GM18507 (cell line): ENCODE measurements at places on chromosomes 16 and 17.

DNA sequence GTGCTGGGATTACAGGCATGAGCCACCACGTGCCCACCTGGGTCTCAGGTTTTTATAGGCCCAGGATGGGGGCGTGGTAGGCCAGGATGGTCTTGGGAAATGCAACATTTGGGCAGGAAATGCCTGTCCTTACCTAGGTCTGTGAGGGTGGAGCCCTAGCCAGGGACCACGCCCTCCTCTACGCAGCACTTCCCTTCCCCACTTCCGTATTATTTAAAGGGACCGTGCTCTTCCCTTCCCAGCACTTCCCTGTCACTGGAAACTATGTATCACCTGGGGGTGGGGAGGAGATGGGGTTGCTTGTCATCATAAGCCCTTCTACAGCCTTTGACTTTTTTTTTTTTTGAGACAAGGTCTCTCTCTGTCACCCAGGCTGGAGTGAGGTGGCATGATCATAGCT is 238.9 kb upstream of the NLRP1 start:
- DNase-seq = no peak

DNA sequence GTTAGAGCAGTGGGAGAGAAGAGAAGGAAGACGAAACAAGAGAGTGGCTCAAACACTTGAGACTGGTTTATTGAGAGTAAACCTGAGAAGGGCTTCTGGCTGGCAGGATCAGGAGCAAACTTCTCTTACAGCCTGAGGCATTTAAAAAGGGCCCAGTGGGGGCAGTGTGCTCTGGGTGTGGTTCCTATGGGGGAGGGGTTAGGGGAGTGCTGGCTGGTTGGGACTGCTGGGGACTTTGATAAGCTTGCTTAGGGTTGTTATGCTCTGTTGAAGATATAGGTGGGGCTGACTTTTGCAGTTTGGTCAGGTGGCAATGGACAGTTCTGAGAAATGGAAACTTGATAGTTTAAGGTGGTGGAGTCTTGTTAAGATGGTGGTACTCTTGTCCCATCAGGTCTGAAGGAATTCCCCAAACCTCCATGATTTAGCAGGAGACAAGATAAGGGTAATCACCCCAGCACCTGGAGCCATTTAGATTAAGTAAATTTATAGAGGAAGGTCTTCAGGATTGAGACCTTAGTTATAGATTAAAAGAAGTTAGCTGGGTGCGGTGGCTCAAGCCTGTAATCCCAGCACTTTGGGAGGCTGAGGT is 79.3 kb downstream of the EMP2 start:
- DNase-seq = no peak

- no peak for DNase-seq
Measured at GRCh38 chr16:23516366-23517137, 6.3 kb upstream of the GGA2 start.

DNA sequence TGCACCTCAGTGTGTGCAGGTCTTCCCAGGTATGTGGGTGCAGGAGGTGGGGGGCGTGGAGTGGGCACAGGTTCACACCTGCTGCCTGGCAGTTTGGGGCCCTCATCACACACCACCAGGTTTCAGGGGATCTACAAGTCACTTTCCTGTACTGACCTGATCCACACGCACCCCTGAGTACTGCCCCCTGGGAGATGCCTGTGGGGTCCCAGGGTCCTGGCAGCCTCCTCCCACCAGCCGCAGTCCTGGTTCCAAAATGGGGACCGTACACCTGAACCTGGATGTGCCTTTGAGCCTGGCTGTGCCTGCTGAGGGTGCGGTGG is 25.9 kb downstream of the RNF213 start:
- DNase-seq = no peak

- no peak for DNase-seq
Measured at GRCh38 chr16:88009563-88010342, 58.5 kb downstream of the BANP start.

DNA sequence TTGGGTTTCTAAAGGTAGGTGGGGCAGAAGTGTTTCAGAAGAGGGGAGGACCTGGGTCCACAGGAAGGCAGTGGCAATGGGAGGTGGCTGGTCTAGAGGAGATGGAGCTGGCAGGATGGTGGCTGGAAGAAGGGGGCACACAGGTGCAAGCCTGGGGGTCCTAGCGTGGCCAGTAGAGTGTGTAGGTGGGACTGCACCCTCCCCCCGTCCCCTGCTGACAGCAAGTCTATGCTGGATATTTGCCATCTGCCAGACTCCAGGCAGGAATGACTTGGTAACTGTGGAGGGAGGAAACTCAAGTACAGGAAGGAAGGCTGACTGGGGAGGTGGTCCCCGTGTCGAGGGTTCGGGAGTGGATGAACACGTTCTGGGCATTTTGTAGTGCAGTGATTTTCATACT is 8.6 kb downstream of the MED9 start:
- DNase-seq = no peak

DNA sequence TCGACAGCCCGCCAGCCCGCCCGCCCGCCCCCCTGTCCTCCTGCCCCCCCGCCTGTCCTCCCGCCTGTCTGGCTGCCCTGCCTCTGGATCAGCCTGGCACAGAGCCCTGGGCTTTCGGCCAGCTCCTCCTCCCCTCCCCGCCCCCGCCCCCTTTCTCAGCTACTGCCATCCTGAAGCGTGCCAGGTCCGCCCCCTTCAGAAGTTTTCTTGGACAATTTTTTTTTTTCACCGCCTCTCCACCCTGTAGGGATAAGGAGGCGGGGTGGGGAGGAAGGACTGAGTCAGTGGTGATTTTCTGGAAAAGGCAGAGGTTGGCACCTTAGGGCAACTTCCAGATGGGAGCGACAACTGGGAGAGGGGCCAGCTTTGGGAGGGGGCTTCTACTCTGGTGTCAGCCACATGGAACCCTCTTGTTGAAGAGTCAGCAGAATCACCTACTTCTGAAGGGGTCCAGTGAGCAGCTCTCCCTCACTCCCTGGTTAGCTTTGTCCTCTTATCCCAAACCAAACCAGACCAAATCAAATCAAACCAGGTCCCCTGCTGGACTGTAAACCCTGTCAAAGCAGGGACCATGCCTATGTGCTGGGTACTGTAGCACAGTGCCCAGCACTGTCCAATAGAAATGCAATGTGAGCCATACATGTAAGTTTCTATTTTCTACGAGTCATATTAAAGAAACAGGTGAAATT is 19.7 kb downstream of the IGF2BP1 start:
- DNase-seq = no peak

- no peak for DNase-seq
Measured at GRCh38 chr17:71580220-71580619, 540.6 kb upstream of the SOX9 start.

- DNase-seq = no peak
Measured at GRCh38 chr17:76907352-76907751, 39.1 kb downstream of the MGAT5B start.

- no peak for DNase-seq
Measured at GRCh38 chr16:50248845-50249244, 17.5 kb upstream of the ADCY7 start.

DNA sequence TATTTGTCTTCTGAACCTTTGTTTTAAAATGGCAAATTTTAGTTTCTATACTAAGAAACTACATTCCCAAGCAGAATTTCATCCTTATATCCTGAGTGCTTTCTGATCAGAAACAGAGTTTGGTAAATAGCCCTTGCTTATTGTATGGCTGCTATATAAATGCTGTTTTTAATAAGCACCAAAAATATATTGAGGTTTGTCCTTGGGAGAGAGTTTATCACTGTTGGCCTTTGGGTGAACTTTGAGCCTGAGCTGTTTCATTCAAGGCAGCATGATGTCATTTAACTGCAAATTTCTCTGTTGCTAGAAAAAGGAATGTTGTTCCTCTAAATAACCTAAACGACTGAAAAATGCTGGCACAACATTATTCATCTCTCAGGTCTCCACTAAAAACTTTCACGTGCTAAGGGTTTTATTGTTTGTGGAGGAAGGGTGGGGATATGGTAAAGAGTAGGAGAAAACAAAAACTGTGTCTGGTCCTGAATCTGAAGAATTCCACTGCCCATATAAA is 334.3 kb upstream of the TBX2 start:
- no peak for DNase-seq

DNA sequence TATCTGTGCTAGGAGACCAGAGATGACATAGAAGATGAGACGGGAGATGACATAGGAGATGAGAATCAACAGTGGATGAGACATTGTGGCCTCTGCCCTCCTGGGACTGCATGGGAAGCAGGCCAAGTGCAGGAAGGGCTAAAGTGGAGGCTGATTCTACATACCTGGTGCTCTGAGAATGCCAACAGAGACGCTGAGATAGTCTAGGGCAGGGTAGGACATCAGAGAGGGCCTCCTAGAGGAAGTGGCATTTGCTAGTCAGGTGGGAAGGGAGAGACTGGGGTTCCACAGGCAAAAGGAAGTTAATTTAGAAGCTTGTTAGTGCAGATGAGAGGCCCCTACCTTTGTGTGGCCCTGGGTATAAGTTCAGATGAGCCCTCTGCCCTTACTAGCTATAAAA is 224.2 kb downstream of the CBLN1 start:
- no peak for DNase-seq

- DNase-seq = no peak
Measured at GRCh38 chr17:851924-852323, 69.8 kb downstream of the MRM3 start.

DNA sequence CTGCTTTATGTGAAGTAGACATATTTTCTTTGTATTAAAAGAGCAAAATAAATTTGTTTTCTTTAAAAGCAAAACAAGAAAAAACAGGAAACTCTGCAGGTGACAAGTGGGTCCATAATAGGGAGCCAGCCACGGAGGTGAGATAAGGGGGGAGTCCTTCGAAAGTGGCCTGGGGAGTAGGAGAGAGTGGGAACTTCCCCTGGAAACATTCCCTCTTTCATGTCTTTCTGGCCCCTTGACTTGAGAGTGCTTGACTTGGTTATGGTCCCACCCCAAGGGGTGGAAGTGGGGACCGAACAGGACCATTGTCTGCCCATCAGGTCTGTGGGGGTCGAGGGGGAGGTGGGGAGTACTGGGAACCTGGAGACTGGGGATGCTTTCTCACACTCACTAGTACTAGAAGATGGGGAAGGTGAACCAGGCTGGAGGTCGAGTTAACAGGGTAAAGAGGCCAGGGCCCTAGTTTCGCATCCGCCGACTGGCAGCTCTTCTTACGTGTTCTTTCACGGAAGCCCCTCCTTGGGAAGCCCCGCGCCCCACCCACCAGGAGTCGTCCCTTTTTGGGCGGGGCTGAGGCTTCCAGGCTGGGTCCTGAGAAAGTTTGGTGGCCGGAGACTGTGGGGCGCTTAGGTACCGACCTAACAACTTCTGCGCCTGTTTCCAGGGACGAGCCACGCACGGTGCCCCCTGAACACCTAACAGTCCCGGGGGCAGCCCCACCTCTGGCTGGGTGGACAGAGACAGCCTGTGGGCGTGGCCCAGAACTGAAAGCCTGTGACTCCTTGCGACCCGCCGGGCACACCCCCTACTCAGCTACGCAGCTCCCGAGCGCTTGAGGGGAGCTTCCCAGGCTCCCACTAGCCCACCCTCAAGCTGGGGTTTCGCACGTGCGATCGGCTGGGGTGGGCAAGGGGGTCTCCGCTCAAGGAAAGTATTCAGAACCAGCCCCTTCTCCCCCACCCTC is 790 bp downstream of the TRADD start:
- peak; percentile 56 for DNase-seq

- DNase-seq = no peak
Measured at GRCh38 chr17:28227316-28228108, 91.5 kb upstream of the TMEM97 start.

- DNase-seq = no peak
Measured at GRCh38 chr17:38653230-38653629, 21.5 kb downstream of the EPOP start.

GRCh38 chr17:17462048-17462824 is 14.6 kb upstream of the MED9 start:
- no peak for DNase-seq

DNA sequence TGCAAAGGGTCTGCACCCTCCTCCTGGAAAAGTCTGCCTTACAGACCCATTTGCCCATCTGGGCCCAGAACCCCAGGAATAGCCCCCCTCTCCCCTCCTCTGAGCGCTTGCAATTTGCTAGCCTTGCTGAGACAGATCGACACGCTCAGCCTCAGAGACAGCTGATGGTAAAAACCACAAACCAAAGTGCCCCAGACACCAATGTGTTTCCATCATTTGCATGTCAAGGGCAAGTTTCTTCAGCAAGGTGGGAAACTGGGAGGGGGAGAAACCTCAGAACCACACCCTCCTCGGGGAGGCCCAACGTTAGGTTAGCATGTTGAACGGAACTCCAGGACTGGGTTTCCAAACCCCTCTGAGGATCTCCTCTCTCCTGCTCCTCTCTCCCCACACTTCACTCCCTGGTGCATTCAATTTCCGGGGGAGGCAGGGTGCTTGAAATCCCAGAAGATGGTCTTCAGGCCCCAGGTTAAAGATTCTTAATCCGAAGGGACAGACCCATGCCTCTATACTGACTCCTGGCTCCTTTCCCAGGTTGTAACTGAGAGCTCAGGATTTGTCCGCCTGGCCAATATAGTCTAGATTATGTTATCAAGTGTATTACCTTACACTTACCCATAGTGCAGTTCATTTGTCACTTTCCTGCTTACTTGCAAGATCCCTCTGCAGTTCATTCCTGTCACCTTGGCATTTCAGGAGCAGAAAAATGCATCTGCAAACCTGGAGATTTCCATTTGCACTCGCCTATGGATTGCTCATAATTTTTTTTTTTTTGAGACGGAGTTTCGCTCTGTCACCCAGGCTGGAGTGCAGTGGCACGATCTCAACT is 1.3 kb upstream of the CUEDC1 start:
- DNase-seq = peak; percentile 51

DNA sequence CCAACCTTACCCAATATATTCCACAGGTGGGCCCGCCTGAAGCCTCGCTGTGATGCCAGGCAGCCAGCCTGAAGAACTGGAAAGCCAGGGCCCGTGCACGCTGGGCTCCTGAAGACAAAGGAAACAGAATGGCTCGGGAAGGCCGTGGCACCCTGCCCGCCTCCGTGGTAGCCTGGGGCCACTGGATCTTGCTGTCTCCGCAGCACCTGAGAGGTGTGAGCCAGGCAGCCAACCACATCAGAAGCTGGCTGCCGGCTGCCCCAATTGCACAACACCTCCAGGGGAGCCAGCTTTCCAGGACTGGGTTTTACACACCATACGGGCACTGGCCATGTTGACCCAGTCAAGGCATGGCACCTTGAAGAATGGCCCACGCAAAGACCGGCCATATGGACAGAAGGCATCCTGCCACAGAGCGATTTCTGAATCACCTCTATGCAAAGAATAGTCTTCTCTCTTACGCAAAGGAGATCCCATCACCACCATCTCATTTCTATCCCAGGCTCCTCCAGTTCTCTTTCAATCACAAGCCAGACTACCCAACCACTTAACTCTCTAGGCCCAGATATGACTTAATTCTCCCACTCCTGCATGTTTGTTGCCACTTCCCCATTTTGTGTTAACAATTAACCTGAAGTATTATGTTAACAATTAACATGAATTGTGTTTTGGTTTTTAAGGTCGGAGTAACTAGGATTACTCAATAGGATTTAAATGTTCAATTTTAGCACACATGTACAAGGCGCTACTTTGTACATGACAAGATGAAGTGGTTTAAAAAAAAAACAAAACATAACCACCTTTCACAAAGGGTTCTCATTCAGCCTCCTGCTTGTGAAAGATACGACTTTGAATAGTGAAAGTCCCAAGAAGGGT is 32.1 kb downstream of the ZFHX3 start:
- peak; percentile 69 for DNase-seq
